ENCODE measurements at places on chromosomes 2 and 18.

- DNase-seq, result no peak
- H3K4me3 ChIP-seq, result no peak overlapping the region
- peak overlapping the region; percentile 95 for H3K27ac ChIP-seq
- H3K27me3 ChIP-seq, result no peaks in the 10 kb centered on the region
- H3K4me1 ChIP-seq, result no peaks in the 10 kb centered on the region
Observed at GRCh38 chr2:86036669-86037138, 69.0 kb downstream of the POLR1A start.

- H3K36me3 ChIP-seq, result no peaks in the 10 kb centered on the region
- H3K27ac ChIP-seq, result no peak overlapping the region
- no peak overlapping the region for H3K4me3 ChIP-seq
- no peak for DNase-seq
Observed at GRCh38 chr2:237326266-237327171, 87.4 kb downstream of the COL6A3 start.

GRCh38 chr2:27369471-27370025 lies 590 bp downstream of the EIF2B4 start:
- no peak for DNase-seq
- H3K4me1 ChIP-seq, result peaks cover 2% of the 10 kb centered on the region
- H3K27ac ChIP-seq, result peak overlapping the region; percentile 69
- no peaks in the 10 kb centered on the region for H3K27me3 ChIP-seq
- H3K4me3 ChIP-seq, result peak overlapping the region; percentile 98
- peaks cover 56% of the 10 kb centered on the region for H3K36me3 ChIP-seq

DNA sequence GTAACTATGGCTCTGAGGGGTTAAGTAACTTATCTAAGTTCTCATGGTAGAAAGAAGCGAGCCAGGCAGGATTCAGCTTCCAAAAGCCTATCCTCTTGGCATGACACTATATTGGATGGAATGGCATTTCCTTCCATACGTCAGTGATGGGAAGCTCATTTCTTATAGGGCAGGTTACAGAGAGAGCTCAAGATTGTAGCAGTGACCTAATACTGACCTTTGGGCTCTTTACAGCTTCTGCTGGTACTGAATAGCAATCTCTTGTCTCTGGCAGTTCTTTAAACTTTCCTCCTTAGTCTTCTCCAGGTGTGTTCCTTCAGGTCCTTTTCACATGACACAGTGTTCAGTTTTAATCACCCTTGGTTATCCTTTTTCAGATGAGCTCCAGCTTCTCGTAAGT lies 133.0 kb downstream of the HRH4 start:
- no peaks in the 10 kb centered on the region for H3K4me1 ChIP-seq
- H3K27me3 ChIP-seq, result peaks cover 56% of the 10 kb centered on the region
- H3K36me3 ChIP-seq, result no peaks in the 10 kb centered on the region
- DNase-seq, result no peak
